ENCODE measurements at places on chromosomes 6 and 20.

- DNase-seq, result no peak
Observed at GRCh38 chr20:37314617-37315016, 25.2 kb downstream of the MANBAL start.

DNA sequence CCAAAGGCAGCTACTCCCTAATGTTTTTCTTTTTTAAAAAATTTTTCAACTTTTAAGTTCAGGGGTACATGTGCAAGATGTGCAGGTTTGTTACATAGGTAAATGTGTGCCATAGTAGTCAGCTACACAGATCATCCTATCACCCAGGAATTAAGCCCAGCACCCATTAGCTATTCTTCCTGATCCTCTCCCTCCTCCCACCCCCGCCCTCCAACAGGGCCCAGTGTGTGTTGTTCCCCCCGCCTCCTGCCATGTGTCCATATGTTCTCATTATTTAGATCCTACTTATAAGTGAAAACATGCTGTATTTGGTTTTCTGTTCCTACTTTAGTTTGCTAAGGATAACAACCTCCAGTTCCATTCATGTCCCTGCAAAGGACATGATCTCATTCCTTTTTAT, 12.4 kb downstream of the TRIM15 start:
- DNase-seq, result no peak

- no peak for DNase-seq
Observed at GRCh38 chr6:11353921-11354389, 121.5 kb upstream of the NEDD9 start.

- no peak for DNase-seq
Observed at GRCh38 chr6:131740161-131740560, 29.3 kb upstream of the CTAGE9 start.

DNA sequence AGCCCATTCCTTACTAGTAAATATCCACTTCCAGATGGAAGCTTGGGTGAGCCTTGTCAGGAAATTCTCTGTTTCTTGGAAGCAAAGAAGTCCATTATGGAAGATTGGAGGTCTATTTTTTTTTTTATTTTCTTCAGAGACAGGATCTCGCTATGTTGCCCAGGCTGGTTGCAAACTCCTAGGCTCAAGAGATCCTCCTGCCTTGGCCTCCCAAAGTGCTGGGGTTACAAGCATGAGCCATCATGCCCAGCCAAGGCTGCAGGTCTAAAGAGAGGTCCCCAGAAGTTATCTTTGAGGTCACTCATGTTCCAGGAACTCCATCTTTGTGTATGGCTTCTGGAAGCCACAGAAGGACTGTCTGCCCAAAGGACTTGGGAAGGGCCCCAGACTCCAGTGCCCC, 255.3 kb downstream of the LY86 start:
- DNase-seq, result no peak

- peak; percentile 36 for DNase-seq
Observed at GRCh38 chr6:30769088-30769852, 24.9 kb upstream of the IER3 start.

DNA sequence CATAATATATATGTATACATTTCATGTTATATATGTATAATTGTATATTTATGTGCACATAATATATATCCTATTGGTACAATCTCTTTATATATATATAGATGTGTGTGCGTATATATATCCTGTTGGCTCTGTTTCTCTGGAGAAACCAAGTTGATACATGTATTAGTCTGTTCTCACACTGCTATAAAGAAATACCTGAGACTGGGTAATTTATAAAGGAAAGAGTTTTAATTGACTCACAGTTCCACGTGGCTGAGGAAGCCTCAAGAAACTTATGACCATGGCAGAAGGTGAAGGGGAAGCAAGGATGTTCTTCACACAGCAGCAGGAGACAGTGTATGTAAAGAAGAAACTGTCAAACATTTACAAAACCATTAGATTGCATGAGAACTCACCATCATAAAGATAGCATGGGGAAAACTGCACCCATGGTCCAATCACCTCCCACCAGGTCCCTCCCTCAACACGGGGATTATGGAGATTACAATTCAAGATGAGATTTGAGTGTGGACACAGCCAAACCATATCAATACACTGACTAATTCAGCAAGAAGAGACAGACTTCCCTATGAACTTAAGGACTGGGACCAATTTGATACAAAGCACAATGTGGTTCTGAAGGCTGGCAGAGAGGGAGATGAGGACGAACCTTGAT, 14.0 kb downstream of the CST3 start:
- no peak for DNase-seq

GRCh38 chr6:9405369-9405768, 970.0 kb upstream of the SLC35B3 start:
- DNase-seq, result no peak

GRCh38 chr6:45504947-45505346, 127.2 kb upstream of the SUPT3H start:
- DNase-seq, result no peak

All from stimulated activated CD4-positive, alpha-beta T cell treated with anti-CD3 and anti-CD28 coated beads, Interleukin-1b, Interleukin-23, amount 100 ng/mL, for 1 hour (primary cell).